ENCODE measurements at places on chromosomes 5 and 9. TPM values are rescaled to one million over a fixed set of nuclear protein-coding genes. Genes with fewer than 3 reads are reported as not detected.

The NR4A3 gene
- total RNA-seq: 1.2 TPM

DNA sequence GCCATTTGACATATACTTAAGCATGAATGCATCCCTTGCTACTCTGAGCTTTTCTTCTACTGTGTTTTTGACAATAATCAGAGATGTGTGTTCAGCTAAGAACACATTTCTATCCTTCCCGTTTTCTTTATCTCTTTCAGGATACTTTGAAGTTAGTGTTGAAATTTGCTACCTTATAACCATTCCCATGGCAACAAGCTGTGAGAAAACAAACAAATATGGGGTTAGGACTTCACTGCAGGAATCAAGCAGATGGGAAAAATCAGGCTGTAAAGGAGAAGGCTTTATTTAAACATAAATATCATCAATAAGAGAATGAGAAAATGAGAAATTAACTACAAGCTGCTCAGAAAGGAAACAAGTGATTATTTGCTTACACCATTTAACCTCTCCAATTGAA is 35.2 kb downstream of the ZCCHC9 start:
- DNase-seq: no peak

DNA sequence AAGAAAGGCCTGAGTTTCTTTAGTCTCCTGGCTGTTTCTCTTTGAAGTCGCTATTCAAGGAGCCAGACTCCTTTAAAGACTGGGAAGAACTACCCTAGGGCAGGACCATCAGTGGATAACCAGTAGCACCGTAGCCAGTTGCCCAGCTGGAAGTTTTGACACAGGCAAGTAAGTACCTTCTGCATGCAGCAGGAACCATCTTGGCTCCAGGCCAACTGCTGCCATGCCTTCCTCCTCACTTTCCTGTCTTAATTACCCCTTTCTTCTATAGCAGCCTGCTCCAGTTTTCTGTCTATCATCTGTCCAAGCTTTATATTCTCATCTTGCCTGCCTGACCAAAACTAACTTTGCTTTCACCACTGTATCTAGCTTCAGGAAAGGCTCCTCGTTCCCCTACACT is 149.7 kb upstream of the SV2C start:
- DNase-seq: no peak

GRCh38 chr9:121958530-121958929 is 134.6 kb downstream of the TTLL11 start:
- DNase-seq: no peak
